NCI-H2227 treated with DMSO at 0.1 percent for 48 hours (cell line): ENCODE measurements at places on chromosomes 5 and 9.

DNA sequence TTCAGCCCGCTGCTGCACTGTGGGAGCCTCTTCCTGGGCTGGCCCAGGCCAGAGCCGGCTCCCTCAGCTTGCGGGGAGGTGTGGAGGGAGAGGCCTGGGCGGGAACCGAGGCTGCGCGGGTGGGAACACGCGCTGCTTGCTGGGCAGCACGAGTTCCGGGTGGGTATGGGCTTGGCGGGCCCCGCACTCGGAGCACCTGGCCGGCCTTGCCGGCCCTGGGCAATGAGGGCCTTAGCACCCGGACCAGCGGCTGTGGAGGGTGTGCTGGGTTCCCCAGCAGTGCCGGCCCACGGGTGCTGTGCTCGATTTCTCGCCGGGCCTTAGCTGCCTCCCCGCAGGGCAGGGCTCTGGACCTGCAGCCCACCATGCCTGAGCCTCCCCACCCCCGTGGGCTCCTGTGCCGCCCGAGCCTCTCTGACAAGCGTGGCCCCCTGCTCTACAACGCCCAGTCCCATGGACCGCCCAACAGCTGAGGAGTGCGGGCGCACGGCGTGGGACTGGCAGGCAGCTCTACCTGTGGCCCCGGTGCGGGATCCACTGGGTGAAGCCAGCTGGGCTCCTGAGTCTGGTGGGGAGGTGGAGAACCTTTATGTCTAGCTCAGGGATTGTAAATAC, 1366.4 kb upstream of the NUDT12 start:
- no peak for DNase-seq

- DNase-seq = no peak
Measured at GRCh38 chr5:19928562-19929421, 59.2 kb downstream of the CDH18 start.

GRCh38 chr9:137534256-137535119, 15.7 kb downstream of the PNPLA7 start:
- peak; percentile 14 for DNase-seq

- no peak for DNase-seq
Measured at GRCh38 chr9:89522959-89523285, 25.0 kb upstream of the SEMA4D start.

GRCh38 chr5:136620016-136620419, 254.7 kb upstream of the TRPC7 start:
- peak; percentile 12 for DNase-seq

GRCh38 chr9:133781828-133782135, 43.6 kb upstream of the SARDH start:
- no peak for DNase-seq

- DNase-seq = no peak
Measured at GRCh38 chr5:149186506-149186905, 45.2 kb downstream of the ABLIM3 start.

DNA sequence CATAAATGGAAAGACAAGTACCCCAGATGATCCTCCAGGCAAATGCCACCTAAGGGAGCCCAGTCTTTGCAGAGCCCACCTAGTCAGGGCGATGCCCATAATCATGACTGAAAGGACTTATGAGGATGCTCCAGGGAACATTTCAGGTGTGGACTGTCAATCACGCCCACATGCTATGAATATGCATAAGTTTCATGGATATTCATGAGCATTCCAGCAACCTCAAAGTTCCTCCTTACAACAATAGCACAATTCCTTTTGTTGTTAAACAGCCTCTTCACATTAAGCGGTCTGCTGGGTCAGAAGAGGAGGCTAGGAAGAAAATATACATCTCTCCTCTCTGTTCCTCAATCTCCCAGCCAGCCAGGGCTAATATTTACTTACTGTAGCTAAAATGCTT, 161.6 kb downstream of the C5orf15 start:
- DNase-seq = no peak

DNA sequence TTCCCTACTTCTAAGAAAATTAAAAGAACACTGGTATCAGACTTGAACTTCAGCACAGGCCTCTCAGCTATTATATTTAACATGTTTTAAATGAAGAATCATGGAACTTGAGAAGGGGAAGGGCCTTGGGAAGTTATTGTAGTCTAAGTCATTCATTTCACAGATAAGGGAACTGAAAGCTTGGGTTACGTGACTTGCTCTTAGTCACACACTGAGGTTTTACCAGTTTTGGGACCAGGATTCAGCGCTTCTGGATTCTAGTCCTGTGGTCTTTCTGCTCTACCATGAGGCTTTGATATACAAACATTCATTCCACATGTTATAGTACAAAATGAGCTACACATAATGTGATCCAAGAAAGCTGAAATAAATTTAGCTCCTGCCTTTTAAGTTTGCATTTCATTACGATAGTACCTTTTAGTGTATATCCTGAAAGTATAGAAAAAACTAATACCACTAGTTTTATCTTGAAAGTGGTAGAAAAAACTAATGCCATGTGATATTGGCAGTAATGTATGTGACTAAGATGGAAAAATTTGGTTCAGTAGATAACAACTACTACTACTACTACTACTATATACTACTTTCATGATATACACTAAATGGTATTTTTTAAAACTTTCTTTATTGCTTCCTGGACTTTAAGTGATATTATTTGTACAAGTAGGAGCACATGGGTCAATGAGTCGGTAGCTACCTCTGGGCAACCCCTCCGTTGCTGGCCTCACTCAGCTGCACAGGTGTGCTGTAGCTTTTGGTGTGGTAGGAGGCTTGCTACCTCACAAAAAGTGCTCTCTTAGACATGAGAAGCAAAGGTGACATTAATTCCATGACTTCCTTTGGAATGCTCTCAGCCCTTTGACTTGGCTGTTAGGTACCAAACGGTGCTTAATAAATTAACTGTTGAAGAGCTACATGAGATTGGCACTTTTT, 40.7 kb downstream of the F2RL2 start:
- DNase-seq = no peak

GRCh38 chr5:137305971-137306602, 193.0 kb downstream of the SPOCK1 start:
- DNase-seq = no peak

DNA sequence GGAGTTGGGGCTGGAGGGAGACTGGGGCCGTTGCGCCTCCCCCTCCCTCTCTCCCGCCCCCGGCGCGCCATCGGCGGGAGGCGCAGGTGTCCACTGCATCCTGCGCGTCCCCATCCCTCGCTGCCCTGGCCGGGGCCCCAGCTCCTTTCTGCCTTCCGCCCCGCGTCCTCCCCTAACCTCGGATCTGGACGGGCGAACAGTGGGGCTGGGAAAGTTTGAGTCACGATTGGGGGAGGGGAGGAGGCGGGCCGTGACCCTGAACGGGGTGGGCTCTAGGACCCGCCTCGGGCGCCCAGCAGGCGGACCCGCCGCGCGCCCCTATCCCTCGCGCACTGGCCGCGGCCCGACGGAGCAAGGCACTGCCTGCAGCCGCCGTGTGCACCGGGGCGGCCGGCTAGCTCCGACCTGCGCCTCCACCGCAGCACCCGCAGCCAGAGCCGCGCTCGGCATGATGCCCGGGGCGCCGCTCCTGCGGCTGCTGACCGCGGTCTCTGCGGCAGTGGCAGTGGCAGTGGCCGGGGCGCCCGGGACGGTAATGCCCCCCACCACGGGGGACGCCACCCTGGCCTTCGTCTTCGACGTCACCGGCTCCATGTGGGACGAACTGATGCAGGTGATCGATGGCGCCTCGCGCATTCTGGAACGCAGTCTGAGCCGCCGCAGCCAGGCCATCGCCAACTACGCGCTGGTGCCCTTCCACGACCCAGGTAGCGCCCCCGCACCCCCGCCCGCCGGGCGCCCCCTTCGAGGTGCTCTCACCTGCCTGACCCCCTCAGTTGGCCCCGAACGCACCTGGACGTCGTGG, at the start of gene HMCN2:
Gene HMCN2, plus strand, starts transcription at position 330 of the 805 bp plus-strand sequence. Its CDS starts 119 bp downstream, at position 449.
- DNase-seq = no peak

DNA sequence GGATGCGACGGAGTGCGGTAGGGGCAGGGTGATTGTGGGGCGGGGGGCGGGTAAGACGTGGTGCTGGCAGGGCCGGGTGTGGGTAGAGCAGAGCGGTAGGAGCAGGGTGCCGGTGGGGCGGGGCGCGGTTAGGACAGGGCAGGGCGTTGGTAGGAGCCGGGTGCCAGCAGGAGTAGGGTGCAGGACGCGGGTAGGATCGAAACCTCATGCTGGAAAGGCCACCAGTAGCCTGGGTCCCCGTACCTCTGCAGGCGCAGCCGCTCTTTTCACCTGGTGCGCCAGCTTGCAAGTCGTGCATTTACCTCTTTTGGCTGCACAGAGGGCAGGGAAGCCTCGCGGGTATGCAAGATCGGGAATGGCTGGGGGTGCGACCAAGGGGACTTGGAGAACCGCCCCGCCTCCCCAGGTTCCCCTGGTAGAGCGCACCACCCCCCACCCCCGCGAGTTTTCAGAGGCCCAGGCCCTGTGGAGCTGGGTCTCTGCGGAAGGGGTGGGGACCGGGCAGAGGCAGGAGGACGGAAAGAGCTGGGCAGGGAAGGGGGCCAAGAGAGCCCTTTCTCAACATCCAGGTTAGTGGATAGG, 104.8 kb upstream of the SIMC1 start:
- DNase-seq = no peak

DNA sequence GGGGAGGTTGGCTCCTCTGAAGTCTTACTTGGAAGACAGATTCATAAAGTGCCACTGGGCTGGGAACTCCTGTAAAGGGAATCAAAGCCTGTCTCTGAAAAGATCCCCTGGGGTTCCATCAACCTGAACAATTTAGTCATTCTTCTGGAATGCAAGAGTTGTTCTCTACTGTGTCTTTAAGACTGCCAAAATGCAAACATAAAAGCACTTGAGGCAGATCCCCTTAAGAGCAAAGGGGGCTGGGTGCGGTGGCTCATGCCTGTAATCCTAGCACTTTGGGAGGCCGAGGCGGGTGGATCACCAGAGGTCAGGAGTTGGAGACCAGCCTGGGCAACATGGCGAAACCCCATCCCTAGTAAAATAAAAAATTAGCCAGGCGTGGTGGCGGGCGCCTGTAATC, 16.7 kb downstream of the CDKN2AIPNL start:
- DNase-seq = no peak

DNA sequence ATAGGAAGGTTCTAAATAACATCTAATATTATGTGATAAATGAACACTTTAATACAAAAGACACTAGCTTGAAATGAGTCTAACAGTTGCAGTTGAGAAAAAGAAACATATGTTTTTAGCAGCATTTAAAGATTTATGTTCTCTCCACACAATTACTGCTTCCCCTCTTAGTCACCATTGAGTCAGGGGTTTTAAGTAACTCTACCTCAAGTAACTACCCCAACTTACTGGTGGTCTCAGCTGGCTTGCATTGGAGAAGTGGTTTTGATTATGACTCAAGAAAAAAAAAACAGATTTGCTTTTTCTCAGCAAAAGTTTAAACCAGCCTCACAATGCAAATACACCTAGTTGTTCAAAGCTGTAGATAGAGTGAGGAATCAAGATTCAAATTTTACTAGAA, 1216.5 kb upstream of the CDH9 start:
- DNase-seq = no peak

- no peak for DNase-seq
Measured at GRCh38 chr5:107484281-107484680, 186.5 kb downstream of the EFNA5 start.
